Articular chondrocyte of knee joint (primary cell): ENCODE measurements at places on chromosomes 16 and 17. TPM values are rescaled to one million over a fixed set of nuclear protein-coding genes. Genes with fewer than 3 reads are reported as not detected.

KRTAP9-8 gene
- not detected in 2 replicates for total RNA-seq

SOST gene
- not detected in 2 replicates for total RNA-seq

SLC5A10 gene
- under 0.01 TPM in 1 of 2 replicates, not detected in the other for total RNA-seq

SLC52A1 gene
- not detected in 2 replicates for total RNA-seq

TPSD1 gene
- not detected in 2 replicates for total RNA-seq

RIPOR1 gene
- 25.7 and 26.1 TPM in 2 replicates for total RNA-seq

CACNG5 gene
- not detected in 2 replicates for total RNA-seq

CLDN6 gene
- not detected in 2 replicates for total RNA-seq
